ENCODE measurements at places on chromosomes 4 and X.

GRCh38 chrX:10199212-10199611 lies 42.4 kb downstream of the CLCN4 start:
- DNase-seq: no peak

GRCh38 chr4:23333946-23334878 lies 555.6 kb downstream of the PPARGC1A start:
- no peak for DNase-seq

DNA sequence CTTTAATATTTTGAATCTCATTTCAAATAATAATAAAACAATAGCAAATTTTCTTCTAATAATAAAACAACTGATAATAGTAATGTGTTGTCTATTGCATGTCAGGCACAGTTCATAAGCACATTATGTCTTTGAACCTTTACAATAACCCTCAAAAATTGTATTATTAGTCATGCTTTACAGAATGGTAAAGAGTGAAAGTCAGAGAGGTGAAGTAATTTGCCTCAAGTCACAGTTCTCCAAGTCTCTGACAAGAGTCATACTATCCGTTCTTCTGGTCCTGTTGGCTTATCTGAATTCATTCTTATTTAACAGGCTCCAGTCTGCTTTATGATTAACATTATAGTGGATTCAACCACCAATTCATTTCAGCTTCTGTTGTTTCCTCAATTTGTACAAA lies 313.0 kb downstream of the AFF2 start:
- DNase-seq: no peak

GRCh38 chr4:7186516-7187167 lies 5.7 kb upstream of the SORCS2 start:
- DNase-seq: no peak

DNA sequence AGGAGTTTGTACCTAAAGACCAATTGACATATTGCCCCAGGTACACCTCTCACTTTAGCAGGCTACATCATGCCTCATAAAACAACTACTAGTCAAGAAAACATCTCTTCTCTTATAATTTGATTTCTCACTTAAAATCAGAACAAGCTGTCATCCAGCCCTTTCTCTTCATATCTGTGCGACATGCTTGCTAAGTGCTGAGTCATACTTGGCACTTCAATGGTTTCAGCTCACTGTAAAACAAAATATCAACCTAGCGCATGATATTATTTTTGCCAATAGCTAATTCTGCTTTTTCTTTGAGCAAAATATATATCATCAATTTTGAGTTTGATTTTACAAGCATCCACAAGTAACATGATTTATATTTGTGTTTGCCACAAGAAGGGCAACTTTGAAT lies 27.9 kb upstream of the FUNDC1 start:
- DNase-seq: no peak

DNA sequence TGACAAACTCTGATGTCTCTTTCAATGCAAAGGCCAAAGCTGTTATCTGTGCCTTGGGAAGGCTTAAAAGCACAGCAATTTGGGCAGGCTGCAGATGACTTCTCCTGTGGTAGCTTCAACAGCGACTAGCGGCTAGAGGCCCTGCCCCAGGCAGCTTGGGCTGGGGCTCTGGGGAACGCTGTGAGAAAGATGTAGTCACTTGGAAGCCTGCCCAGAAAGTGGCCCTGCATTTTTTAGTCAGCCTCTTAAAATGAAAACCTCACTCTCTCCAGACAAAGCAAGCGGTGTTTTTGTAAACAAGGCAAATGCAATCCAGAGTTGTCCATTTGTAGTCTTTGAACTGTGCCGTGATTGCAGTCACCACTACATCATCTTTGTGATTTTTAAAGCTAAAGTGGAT lies 27.5 kb downstream of the PCYT1B start:
- DNase-seq: no peak

GRCh38 chrX:53224860-53225797 lies at the start of gene KDM5C:
Gene KDM5C, minus strand, starts transcription at chrX:53225207. Its CDS starts 318 bp downstream, at chrX:53224889.
- peak; percentile 80 for DNase-seq

Data from stimulated activated CD4-positive, alpha-beta T cell treated with anti-CD3 and anti-CD28 coated beads, Interleukin-12 subunit alpha, Interleukin-12 subunit beta, amount 100 ng/mL, for 48 hours (primary cell).